ENCODE measurements at places on chromosomes 2 and 18. TPM values are rescaled to one million over a fixed set of nuclear protein-coding genes. Genes with fewer than 3 reads are reported as not detected.
A peak's percentile ranks its signal among the peaks of the same experiment; 100 is the strongest.

AQP12B gene
- total RNA-seq: not detected

ZAP70 gene
- 235 TPM for total RNA-seq

SCTR gene
- not detected for total RNA-seq

PRKAG3 gene
- total RNA-seq: not detected

DUSP2 gene
- total RNA-seq: 202 TPM

NPAS2 gene
- 20.9 TPM for total RNA-seq

MREG gene
- 4.9 TPM for total RNA-seq

CNRIP1 gene
- not detected for total RNA-seq

CHST10 gene
- total RNA-seq: 1.6 TPM

EN1 gene
- not detected for total RNA-seq

OR6B2 gene
- not detected for total RNA-seq

SCYGR1 gene
- not detected for total RNA-seq

SERPINB13 gene
- total RNA-seq: not detected

DNA sequence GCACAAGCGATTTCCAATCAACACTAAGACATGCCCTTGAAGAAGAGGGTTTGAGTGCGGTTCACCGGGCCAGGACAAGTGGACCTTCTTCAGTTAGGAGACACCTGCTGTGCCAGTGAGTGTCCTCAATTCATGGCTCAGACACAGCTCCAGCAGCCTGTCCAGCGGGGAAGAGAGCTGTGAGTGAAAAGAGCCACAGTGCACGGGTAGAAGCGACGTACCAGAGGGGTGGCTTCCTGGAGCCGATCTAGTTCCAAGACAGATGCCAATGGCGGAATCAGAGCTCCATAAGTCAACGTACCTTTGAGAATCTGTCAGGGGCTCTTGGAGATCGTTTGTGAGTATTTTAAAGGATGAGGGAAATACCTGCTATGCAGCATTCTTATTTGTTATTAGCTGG lies 119.9 kb upstream of the SALL3 start:
- DNase-seq: no peak

GRCh38 chr2:84458551-84459017 lies 496 bp downstream of the SUCLG1 start:
- DNase-seq: no peak

- DNase-seq: no peak
These were observed 375.7 kb downstream of the EIPR1 start for GRCh38 chr2:3001615-3002560.

DNA sequence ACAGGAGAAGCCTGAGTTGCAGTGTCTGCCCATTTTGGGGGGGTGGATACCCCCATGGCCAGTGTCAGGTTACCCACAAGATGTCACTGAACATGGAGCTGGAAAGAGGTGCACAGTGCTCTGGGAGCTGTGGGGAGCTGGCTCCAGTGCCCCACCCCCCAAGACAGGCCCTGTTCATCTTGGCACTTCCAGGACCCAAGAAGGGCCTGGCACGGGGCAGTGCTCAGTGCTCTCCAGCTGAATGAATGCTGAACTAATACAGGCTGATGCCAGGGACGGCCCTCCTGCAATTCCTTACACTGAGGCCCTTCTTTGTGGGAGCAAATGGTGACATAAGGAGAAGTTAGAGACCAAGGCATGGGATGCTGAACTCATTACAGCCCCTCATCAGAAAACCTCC lies 163.4 kb upstream of the GLI2 start:
- DNase-seq: no peak

- DNase-seq: no peak
These were observed 176.3 kb downstream of the EIPR1 start for GRCh38 chr2:3201281-3201680.

- peak; percentile 70 for DNase-seq
These were observed 4.3 kb downstream of the RAX start for GRCh38 chr18:59268721-59269562.

GRCh38 chr2:61557381-61557780 lies 19.2 kb upstream of the XPO1 start:
- no peak for DNase-seq

- DNase-seq: no peak
These were observed 833 bp downstream of the AFG3L2 start for GRCh38 chr18:12376034-12376753.

- DNase-seq: peak; percentile 29
These were observed at the start of gene UNC80 for GRCh38 chr2:209771474-209772289. TSS of gene UNC80 (plus strand) at chr2:209771832. CDS start at chr2:209772073, 241 bp downstream.

DNA sequence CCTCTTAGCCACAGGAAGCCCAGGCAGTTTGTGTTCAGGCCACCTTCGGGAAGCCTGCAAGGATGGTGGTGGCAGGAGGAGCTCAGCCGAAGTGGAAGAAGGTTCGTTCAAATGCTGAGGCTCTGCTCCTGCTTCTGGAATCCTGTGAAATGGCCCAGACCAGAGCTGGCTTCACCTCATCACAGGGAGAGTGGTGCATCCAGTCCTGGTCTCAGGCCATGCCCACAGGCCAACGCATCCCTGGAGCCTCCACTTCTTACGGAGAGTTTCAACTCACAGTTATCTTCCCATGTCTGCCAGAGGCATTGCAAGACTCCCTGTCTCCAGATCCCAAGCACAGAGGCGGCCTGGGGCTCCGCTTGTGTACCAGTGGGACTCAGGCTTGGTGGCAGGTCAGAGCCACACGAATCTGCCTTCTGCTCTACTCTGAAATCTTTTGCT lies 82.3 kb downstream of the NDUFA10 start:
- DNase-seq: no peak

DNA sequence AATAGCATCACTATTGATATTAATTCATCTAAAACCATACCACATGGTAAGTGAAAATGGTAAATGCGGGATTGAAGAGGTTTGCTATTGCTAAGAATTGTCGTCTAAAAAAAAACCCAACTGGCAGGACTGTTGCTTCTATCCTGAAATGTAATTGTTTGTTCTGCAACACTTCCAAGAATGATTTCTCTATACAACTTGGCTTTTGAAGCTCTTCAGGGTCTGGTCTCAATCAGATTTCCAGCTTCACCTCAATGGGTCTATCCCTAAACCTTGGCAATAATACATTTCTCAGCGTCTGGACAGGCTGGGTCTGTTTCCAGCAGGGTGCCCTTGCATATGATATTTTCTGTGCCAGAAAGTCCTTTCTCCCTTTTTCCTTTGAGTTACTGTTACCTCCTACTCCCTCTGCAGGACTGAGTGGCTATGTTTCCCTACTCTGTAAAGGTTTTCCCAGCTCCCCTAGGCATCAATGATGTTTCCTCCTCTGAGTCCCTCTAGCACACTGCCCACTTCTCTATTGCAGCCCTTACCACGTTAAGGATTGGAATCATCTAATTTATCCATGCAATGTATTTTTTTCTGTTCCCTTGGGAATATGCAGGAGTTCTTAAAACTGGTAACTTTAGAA lies 118.2 kb upstream of the REV1 start:
- DNase-seq: no peak
